ENCODE measurements at places on chromosomes 7 and 10.

DNA sequence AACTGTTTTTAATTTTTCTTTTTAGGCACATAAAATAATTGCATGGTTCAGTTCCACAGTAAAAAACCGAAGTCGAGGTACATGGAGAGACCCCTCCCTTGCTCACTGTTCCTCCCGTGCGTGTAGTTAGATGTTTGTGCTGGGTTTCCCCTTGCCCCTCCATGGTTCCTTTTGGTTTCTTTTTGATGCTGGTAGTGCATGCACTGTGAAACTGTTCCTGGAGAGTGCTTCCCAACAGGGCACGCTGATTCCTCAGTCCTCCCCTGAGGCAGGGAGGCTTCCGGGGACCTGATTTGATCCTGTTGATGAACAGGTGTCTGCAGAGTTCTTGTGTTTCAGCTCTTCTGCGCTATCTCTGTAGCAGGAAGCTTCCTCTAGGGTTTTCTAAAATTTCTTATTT lies 69.5 kb downstream of the ADCY1 start:
- no peak overlapping the region for H3K27ac ChIP-seq
- no peak overlapping the region for H3K4me3 ChIP-seq
- DNase-seq: no peak
- H3K36me3 ChIP-seq: no peaks in the 10 kb centered on the region
- no peaks in the 10 kb centered on the region for H3K4me1 ChIP-seq

DNA sequence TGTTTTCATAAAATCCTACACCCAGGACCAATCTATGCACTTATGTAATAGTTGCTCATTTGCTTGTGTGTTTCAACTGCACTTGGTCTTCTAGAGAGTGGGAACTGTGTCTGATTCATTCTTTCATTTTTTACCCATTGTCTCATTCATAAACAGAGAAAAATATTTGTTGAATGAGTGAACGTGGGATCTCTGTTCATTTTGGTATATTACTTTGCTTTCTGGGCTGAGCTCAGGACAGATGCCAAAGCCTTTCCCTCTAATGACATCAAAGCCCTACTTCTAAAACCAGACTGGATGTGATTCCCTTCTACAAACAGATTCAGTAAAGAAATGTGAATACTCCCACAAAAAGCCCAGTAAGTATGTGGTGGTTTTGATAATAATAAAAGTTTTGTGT lies 145.2 kb downstream of the ST7 start:
- peaks cover 6% of the 10 kb centered on the region for H3K4me1 ChIP-seq
- no peaks in the 10 kb centered on the region for H3K36me3 ChIP-seq
- H3K4me3 ChIP-seq: no peak overlapping the region
- no peak for DNase-seq
- no peak overlapping the region for H3K27ac ChIP-seq

GRCh38 chr10:89431977-89432376 lies 17.6 kb downstream of the IFIT5 start:
- H3K27me3 ChIP-seq: peaks cover 19% of the 10 kb centered on the region
- no peaks in the 10 kb centered on the region for H3K4me1 ChIP-seq
- DNase-seq: no peak
- no peaks in the 10 kb centered on the region for H3K36me3 ChIP-seq

DNA sequence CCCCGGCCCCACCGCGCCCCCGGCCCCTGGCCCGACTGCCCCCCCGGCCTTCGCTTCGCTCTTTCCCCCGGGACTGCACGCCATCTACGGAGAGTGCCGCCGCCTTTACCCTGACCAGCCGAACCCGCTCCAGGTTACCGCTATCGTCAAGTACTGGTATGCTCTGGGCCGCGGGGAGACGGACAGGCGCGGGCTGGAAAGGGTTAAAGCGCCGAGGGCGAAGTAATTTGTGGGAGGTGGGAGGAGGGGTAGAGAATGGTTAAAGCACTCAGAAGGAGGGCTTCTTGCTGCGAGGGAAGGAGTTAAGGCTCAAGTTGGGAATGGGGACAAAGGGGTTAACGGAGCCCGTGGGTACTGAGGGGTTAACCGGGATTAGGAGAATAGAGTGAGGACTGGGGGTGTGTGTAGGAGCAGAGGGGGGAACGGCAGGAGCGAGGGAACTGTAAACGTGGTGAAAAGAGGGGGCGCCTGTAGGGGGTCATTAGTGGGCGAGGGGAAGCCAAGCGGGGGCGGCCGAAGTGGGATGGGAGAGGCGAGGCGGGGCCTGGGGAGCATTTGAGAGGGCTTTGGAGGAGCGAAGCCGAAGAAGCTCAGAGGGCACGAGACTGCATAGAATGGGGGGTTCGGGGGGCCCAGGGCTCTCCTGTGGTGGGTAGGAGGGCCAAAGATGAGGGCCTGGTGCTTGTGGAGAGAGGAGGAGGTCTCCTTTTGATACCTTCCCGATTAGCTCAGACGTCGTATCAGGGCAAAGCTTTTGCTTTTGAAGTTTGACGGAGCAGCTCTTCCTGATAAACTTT lies 605 bp downstream of the SUFU start:
- no peaks in the 10 kb centered on the region for H3K27me3 ChIP-seq
- peaks cover 37% of the 10 kb centered on the region for H3K4me1 ChIP-seq
- H3K36me3 ChIP-seq: peaks cover 1% of the 10 kb centered on the region
- DNase-seq: peak; percentile 38
- no peak overlapping the region for H3K4me3 ChIP-seq

DNA sequence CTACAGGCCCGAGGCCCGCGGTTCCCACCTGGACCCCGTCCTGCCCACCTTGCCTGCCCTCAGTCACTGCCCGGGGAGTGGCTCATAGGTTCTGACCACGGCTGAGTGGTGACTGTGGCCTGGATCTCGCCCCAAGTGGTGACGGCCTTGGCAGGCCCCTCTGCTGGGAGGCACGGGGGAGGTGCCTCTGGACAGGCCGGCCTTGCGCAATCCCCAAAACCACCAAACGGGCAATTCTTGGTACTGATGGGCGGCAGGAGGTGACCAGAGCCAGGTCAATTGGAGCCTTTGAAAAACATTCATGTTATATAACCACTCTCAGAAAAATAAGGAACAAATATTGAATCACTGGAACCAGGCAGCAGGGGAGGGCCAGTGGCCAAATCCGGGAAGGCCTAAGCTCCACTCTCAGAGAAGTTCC lies 83.4 kb downstream of the PRKAG2 start:
- H3K4me1 ChIP-seq: peaks cover 31% of the 10 kb centered on the region
- DNase-seq: no peak
- H3K4me3 ChIP-seq: no peak overlapping the region
- H3K27ac ChIP-seq: no peak overlapping the region

- no peaks in the 10 kb centered on the region for H3K4me1 ChIP-seq
- no peak for DNase-seq
- H3K27ac ChIP-seq: no peak overlapping the region
- H3K27me3 ChIP-seq: no peaks in the 10 kb centered on the region
Observed at GRCh38 chr7:95828824-95829790, 56.8 kb downstream of the DYNC1I1 start.

GRCh38 chr7:14834883-14835282 lies 67.7 kb downstream of the DGKB start:
- H3K36me3 ChIP-seq: no peaks in the 10 kb centered on the region
- H3K4me1 ChIP-seq: no peaks in the 10 kb centered on the region
- DNase-seq: no peak
- peak overlapping the region; percentile 22 for H3K4me3 ChIP-seq

DNA sequence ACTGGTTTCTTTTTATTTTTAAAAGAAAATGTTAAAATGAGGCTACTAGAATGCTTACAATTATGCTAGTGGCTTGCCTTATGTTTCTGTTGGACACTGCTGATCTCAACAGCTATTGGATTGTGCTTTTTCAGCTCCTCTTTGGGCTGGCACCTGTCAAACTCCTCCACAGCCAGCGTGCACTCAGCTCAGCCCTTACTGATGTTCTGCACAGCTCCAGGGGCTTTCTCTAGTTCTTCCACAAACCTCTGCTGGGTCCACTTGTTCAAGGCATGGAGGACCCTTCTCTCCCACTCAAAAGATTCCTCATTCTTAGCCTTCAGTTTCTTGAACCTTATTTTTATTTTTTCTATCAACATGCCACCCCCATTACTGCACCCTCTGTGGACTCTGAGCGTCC lies 96.0 kb downstream of the VIPR2 start:
- H3K4me3 ChIP-seq: no peak overlapping the region
- no peak for DNase-seq
- H3K4me1 ChIP-seq: peaks cover 33% of the 10 kb centered on the region

DNA sequence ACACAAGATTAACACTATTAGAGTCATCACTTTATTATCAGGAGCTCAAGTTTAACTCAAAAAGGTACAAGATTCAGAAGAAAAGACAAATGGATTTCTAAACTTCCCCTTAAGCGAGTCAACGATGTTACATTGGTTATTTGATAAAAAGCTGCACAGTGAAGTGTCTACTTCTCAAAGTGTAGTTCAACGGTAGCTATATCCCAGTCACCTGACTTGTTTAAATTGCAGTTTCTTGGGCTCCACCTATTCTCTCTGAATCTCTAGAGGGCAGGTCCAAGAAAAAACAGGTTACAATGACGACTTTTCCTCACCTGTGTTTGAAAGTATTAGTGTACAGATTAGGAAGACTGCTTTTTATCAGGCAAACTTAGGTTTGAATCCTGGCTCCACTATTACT lies 16.6 kb downstream of the MINDY3 start:
- H3K36me3 ChIP-seq: no peaks in the 10 kb centered on the region
- no peaks in the 10 kb centered on the region for H3K27me3 ChIP-seq
- no peak overlapping the region for H3K4me3 ChIP-seq
- H3K4me1 ChIP-seq: peaks cover 17% of the 10 kb centered on the region
- peak overlapping the region; percentile 54 for H3K27ac ChIP-seq
- DNase-seq: no peak

- no peaks in the 10 kb centered on the region for H3K36me3 ChIP-seq
- H3K4me1 ChIP-seq: peaks cover 59% of the 10 kb centered on the region
- DNase-seq: no peak
- peak overlapping the region; percentile 41 for H3K4me3 ChIP-seq
Observed at GRCh38 chr10:122417667-122418066, 36.8 kb upstream of the ARMS2 start.

GRCh38 chr10:24177636-24178035 lies 31.3 kb upstream of the KIAA1217 start:
- DNase-seq: no peak
- no peaks in the 10 kb centered on the region for H3K4me1 ChIP-seq
- no peaks in the 10 kb centered on the region for H3K36me3 ChIP-seq
- H3K27ac ChIP-seq: no peak overlapping the region
- H3K4me3 ChIP-seq: no peak overlapping the region
- no peaks in the 10 kb centered on the region for H3K27me3 ChIP-seq

GRCh38 chr10:59944339-59944935 lies 38.1 kb upstream of the CCDC6 start:
- no peaks in the 10 kb centered on the region for H3K36me3 ChIP-seq
- no peaks in the 10 kb centered on the region for H3K4me1 ChIP-seq
- no peak for DNase-seq
- H3K27ac ChIP-seq: no peak overlapping the region
- H3K27me3 ChIP-seq: peaks cover 13% of the 10 kb centered on the region

- no peaks in the 10 kb centered on the region for H3K27me3 ChIP-seq
- H3K36me3 ChIP-seq: peaks cover 1% of the 10 kb centered on the region
- H3K4me3 ChIP-seq: no peak overlapping the region
- no peak overlapping the region for H3K27ac ChIP-seq
- no peak for DNase-seq
Observed at GRCh38 chr7:107394276-107394675, 75.6 kb upstream of the GPR22 start.

DNA sequence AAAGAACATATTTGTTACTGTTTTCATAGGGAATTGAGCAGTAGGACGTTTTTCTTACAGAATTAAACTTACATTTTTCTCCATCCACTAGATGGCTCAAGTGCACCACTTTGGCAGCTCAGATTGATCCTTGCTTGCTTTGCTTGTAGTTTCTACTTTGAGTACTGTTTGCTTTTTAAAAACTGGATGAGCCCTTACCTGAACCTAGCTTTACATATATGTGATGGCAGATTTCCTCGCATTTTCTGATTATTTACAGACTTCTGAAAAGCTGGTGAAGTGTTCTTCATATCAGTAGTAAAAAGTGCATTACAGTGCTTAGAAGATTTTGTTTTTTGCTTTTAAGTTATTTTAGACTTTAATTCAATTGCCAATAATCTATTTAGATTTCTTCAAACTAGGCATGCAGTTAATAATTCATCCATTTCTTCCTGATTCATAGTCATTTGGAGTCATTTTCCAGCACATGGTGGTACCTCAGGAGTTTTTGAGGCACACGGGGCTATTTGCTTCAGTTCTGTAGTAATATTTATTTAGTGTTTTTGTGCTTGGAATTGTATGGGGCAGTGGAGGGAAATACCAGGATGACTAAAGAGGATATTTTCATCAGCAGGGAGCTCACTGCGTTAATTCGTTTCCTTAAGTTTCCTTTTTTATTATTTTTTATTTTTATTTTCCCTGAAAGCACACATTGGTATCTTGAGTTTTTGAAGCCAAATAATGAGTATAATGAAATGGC lies 57.3 kb downstream of the MAPK8 start:
- peak; percentile 13 for DNase-seq
- no peaks in the 10 kb centered on the region for H3K27me3 ChIP-seq
- H3K36me3 ChIP-seq: no peaks in the 10 kb centered on the region
- peaks cover 14% of the 10 kb centered on the region for H3K4me1 ChIP-seq

GRCh38 chr7:134024739-134025138 lies 102.4 kb upstream of the LRGUK start:
- no peaks in the 10 kb centered on the region for H3K27me3 ChIP-seq
- no peak overlapping the region for H3K4me3 ChIP-seq
- H3K27ac ChIP-seq: no peak overlapping the region
- H3K36me3 ChIP-seq: no peaks in the 10 kb centered on the region

DNA sequence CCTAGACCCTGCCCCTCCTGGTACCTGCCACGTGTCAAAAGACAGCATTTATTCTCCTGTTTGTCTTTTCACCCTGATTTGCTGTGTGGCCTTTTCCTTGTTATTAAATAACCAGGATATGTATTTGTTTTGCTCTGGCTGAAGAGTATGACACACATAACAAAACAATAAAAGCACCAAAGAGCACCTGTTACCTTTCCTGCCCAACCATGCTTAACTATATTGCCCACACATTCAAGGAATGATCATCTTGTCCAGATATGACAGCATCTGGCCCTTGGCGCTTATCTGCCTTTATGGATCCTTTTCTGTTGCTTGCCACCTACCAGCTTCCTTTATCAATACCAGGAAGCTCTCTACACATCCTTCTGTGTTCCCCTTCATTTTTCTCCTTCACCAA lies 357.7 kb downstream of the FGFR2 start:
- no peak overlapping the region for H3K4me3 ChIP-seq
- no peak overlapping the region for H3K27ac ChIP-seq
- peaks cover 8% of the 10 kb centered on the region for H3K27me3 ChIP-seq

DNA sequence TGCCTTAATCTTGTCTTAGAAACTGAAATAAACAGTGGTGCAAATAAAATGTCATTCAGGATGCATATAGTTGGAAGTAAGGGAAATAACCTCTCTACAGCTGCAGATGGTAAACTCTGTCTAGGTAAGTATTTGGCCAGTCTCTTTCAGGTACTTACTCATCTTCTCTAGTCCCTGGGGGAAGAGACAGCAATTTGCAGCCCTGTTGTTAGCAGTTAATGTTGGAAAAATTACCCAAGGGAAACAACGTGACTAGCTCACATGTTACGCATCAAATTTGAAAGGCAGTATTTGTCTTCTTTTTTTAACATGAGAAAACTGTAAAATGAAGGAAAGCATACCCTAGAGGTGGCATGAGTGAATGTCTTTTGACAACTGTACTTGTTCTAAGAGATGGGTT lies 3.2 kb upstream of the HUS1 start:
- H3K36me3 ChIP-seq: peaks cover 10% of the 10 kb centered on the region
- H3K4me3 ChIP-seq: no peak overlapping the region
- peaks cover 23% of the 10 kb centered on the region for H3K4me1 ChIP-seq
- no peak for DNase-seq
- H3K27me3 ChIP-seq: no peaks in the 10 kb centered on the region

- H3K27me3 ChIP-seq: no peaks in the 10 kb centered on the region
- no peaks in the 10 kb centered on the region for H3K4me1 ChIP-seq
- no peak overlapping the region for H3K4me3 ChIP-seq
- no peak overlapping the region for H3K27ac ChIP-seq
- DNase-seq: no peak
Observed at GRCh38 chr10:131146790-131147189, 164.7 kb downstream of the TCERG1L start.
